ENCODE measurements at places on chromosomes 2 and 18.

DNA sequence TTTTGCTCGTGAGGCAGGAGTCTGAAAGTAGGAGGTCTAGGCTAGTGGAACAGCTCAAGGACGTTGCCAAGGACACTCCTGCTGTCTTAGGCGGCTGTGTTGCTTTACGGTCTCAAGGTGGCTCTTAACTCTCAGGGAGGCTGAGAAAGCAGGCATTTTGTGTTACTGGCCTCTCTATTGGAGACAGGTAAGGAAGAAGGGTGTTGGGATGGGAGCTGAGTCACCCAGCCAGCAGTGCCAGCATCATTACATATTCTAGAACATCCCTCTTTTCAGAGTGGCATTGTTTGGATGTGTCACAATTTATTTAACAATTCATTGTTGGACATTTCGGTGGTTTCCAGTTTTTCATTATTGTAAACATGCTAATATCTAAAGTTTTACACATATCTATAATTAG lies 30.8 kb upstream of the TMEM214 start:
- no peak overlapping the region for H3K4me3 ChIP-seq
- no peaks in the 10 kb centered on the region for H3K27me3 ChIP-seq
- no peak for DNase-seq

GRCh38 chr2:47028846-47029560 lies 113.4 kb upstream of the MCFD2 start:
- no peak overlapping the region for H3K27ac ChIP-seq
- no peaks in the 10 kb centered on the region for H3K27me3 ChIP-seq
- no peak overlapping the region for H3K4me3 ChIP-seq
- H3K4me1 ChIP-seq: no peaks in the 10 kb centered on the region

DNA sequence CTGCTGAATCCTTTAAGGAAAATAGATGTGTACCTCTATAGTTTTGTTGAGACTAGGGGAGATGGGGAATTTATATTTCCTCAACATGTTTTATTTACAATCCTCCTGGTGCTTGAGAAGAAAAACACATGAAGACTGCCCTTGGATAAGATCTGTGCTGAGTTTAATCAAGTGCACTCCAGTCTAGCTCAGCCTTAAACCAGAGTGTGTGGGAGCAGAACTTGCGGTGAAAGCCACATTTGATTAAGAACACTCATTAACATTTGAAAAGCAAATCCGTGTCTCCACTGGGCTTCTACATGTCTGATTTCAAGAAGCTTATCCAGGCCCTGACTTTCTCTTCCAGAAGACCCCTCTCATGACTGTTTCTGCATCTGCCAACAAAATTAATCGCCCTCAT lies 84.8 kb upstream of the ITGA6 start:
- no peak for DNase-seq
- no peaks in the 10 kb centered on the region for H3K27me3 ChIP-seq
- no peaks in the 10 kb centered on the region for H3K36me3 ChIP-seq
- H3K4me1 ChIP-seq: peaks cover 21% of the 10 kb centered on the region
- no peak overlapping the region for H3K27ac ChIP-seq
- no peak overlapping the region for H3K4me3 ChIP-seq

- DNase-seq: no peak
- no peaks in the 10 kb centered on the region for H3K36me3 ChIP-seq
- no peak overlapping the region for H3K4me3 ChIP-seq
- H3K4me1 ChIP-seq: no peaks in the 10 kb centered on the region
- H3K27me3 ChIP-seq: peaks cover 3% of the 10 kb centered on the region
- H3K27ac ChIP-seq: no peak overlapping the region
These were observed 13.7 kb downstream of the NGEF start for GRCh38 chr2:232999354-232999753.

DNA sequence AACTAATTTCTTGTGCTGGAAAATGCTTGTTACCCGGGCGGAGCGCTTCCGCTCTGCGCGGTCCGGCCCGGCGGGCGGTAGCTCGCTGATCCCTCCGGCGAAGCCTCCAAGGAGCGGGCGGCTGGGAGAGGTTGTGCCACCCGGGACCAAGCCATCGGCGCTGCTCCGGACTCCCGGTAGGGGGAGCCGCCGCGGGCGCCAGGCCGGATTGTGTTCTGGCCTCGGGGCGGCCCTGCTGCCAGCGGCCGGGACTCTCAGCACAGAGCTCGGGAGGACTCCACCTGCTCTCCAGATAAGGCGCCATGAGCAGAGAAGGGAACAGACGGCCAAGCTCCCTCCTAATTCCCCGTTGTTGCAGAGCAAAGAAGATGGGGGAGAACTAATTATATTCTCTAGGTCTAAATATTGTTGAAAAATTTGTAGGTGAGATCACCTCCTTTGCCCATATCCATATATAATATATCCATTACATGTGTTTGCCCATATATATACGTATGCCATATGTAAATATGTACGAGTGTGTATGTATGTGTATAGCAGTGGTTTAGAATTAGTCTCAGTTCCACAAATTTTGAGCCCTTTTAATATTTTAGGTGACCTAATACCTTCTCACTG lies 13.8 kb upstream of the SATB2 start:
- H3K36me3 ChIP-seq: no peaks in the 10 kb centered on the region
- peaks cover 96% of the 10 kb centered on the region for H3K27me3 ChIP-seq
- H3K4me3 ChIP-seq: no peak overlapping the region
- peaks cover 29% of the 10 kb centered on the region for H3K4me1 ChIP-seq

DNA sequence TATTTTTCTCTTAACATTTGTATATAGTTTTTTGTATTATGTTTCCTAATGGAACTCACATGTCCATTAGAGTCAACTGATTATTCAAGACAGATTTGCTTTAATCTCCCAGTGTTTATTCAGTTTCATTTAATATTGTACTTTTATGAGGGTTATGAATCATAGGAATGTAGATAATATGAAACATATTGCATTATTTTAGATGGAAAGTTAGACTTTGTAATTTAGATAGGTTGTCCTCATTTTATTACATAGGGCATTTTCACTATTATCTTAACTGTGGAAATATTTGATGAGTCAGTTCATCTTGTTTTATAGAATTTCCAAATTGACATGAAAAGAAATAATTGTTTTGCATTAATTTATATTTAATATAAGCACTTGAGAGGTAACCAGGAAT lies 240.8 kb downstream of the PLCL1 start:
- H3K4me1 ChIP-seq: peaks cover 11% of the 10 kb centered on the region
- no peaks in the 10 kb centered on the region for H3K36me3 ChIP-seq
- no peak for DNase-seq
- H3K27me3 ChIP-seq: no peaks in the 10 kb centered on the region
- H3K4me3 ChIP-seq: no peak overlapping the region

- H3K27ac ChIP-seq: no peak overlapping the region
- no peak for DNase-seq
- H3K4me1 ChIP-seq: no peaks in the 10 kb centered on the region
- no peaks in the 10 kb centered on the region for H3K27me3 ChIP-seq
These were observed 31.1 kb downstream of the SIGLEC15 start for GRCh38 chr18:45856531-45856930.

- no peaks in the 10 kb centered on the region for H3K4me1 ChIP-seq
- H3K4me3 ChIP-seq: no peak overlapping the region
- DNase-seq: no peak
- no peaks in the 10 kb centered on the region for H3K36me3 ChIP-seq
- H3K27me3 ChIP-seq: no peaks in the 10 kb centered on the region
These were observed 170.2 kb upstream of the RAB12 start for GRCh38 chr18:8439055-8439454.

DNA sequence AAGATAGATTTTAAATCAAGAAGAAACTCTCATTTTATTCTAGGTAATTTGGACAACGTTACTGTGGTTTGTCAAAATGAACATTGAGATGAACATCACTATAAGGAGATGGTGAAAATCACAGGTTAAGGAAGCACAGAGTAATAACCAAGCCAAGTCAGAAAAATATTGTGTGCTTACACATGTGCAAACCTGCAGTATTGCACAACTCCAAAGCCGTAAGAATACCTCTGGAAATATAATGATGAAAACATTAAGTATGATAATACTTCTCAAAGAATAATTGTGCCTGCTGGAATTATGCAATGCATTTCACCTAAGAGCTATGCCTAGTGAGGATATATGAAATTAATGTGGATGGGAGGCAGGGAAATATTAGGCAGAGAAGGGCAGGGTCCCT lies 21.1 kb upstream of the GALNT5 start:
- H3K36me3 ChIP-seq: no peaks in the 10 kb centered on the region
- no peaks in the 10 kb centered on the region for H3K27me3 ChIP-seq
- no peaks in the 10 kb centered on the region for H3K4me1 ChIP-seq
- DNase-seq: no peak
- no peak overlapping the region for H3K27ac ChIP-seq

DNA sequence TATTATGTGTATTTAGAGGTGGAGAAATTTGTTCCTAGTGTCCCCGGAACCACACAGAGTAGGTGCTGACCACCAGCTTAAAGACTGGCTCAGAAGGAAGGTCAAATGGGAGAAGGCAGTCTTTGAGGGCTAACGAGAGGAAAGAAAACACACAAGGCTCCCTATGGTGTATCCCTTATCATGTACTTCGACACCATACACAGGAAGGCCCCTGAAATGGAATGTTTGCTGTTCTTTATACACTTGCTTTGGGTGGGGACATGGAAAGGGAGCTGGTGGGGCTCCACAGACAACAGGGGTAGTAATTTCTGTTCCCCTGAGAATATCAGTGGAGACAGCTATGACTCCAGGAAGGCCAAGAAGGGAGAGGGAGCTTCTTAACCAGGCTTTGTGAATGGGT lies 6.0 kb downstream of the EPAS1 start:
- H3K4me1 ChIP-seq: peaks cover 27% of the 10 kb centered on the region
- H3K36me3 ChIP-seq: no peaks in the 10 kb centered on the region
- no peak overlapping the region for H3K4me3 ChIP-seq
- DNase-seq: no peak
- H3K27ac ChIP-seq: no peak overlapping the region
- peaks cover 10% of the 10 kb centered on the region for H3K27me3 ChIP-seq

DNA sequence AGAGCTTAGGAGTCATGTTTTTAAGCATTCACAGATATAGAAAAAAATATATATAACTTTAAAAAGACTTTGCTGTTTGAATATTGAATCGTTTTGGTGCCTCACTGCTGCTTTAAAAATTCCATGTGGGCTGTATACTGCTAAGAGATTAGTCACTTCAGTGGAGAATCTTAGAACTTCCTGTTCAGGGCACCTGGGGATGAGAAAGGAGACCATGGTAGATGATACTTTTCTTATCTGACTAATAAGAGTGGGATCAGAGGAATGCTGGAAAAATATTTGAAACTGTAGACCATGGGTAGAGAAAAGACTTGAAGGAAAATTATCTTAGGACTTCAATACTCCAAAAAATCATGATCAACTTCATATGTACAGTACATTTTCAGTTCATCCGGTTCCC lies 442.2 kb upstream of the SETBP1 start:
- H3K27me3 ChIP-seq: no peaks in the 10 kb centered on the region
- no peak overlapping the region for H3K4me3 ChIP-seq
- no peak for DNase-seq
- H3K36me3 ChIP-seq: no peaks in the 10 kb centered on the region
- H3K4me1 ChIP-seq: no peaks in the 10 kb centered on the region

GRCh38 chr2:29606104-29607037 lies 315.0 kb downstream of the ALK start:
- DNase-seq: peak; percentile 63
- H3K4me1 ChIP-seq: peaks cover 18% of the 10 kb centered on the region

GRCh38 chr2:54755641-54756326 lies 32.3 kb downstream of the EML6 start:
- H3K4me1 ChIP-seq: peaks cover 3% of the 10 kb centered on the region
- no peak overlapping the region for H3K27ac ChIP-seq
- no peaks in the 10 kb centered on the region for H3K36me3 ChIP-seq

GRCh38 chr2:172181840-172182239 lies 79.1 kb upstream of the DLX2 start:
- no peak overlapping the region for H3K4me3 ChIP-seq
- H3K27me3 ChIP-seq: no peaks in the 10 kb centered on the region
- DNase-seq: no peak

DNA sequence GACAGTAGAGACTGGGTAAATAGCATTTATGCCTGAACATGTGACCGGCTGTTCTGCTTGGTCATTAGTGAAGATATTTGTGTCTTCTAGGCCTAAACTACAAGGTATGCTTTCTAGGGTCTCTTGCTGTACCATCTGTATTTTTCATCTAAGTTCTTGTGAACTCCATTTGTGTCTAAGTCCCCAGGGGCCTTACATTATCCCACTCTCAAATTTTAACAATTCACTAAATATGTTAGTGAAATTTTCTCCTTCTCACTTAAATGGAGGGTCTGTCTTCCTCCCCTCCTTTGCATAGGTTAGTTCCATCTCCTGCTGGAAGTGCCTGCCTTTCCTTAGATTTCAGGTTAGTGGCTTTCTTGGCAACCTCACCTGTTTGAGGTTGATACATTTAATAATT lies 382.6 kb downstream of the RAD51AP2 start:
- no peaks in the 10 kb centered on the region for H3K36me3 ChIP-seq
- no peaks in the 10 kb centered on the region for H3K27me3 ChIP-seq
- no peaks in the 10 kb centered on the region for H3K4me1 ChIP-seq
- H3K4me3 ChIP-seq: no peak overlapping the region
